ENCODE measurements at places on chromosomes 1 and 21. TPM values are rescaled to one million over a fixed set of nuclear protein-coding genes. Genes with fewer than 3 reads are reported as not detected.

- peak; percentile 65 for ATAC-seq
Measured at GRCh38 chr21:25462517-25462971, 144.7 kb downstream of the MRPL39 start.

- ATAC-seq: no peak
Measured at GRCh38 chr1:62429581-62429980, 7.3 kb upstream of the USP1 start.

DNA sequence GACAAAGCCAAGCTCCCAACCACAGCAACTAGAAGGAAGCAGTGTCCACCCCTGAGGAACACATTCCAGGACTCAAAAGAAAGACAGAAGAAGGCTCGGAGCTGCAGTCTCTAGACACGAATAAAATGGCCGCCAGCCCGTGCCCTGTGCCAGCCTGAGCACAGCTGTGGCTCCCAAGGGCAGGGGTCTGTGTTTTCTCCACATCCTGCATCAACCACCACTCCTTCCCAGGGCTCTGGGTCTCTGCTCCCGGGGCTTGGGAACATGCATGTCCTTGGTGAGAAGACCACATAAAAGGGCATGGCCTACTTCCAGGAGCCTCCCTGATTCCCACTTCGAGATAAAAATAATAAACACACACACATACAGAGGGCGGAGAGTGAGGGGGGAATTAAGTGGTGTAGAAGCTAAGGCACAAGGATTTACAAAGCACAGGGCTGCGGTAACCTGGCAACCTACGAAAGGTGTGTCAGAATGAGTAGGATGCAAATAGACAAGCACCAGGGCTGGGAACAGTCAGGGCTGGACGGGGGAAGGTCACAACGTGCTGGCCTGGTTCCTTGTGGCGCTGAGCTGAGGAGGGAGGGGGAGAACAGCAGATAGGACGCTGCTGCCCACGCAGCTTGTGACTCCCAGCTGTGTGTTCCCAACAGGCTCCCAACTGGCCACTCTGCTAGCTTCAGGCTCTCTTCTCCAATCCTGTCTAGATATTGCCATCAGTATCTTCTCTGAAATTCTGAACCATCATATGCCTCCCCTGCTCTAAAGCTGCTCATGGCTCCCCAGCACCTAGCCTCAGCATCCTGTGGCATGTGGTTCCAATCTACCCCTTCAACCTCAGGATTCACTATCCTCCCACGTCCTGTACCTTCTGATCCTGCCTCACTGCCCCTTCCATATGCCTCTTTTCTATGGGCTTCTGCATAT lies 72.5 kb downstream of the CD34 start:
- peak; percentile 66 for ATAC-seq

GRCh38 chr21:41848958-41849580 lies 30.1 kb downstream of the PRDM15 start:
- ATAC-seq: no peak

DNA sequence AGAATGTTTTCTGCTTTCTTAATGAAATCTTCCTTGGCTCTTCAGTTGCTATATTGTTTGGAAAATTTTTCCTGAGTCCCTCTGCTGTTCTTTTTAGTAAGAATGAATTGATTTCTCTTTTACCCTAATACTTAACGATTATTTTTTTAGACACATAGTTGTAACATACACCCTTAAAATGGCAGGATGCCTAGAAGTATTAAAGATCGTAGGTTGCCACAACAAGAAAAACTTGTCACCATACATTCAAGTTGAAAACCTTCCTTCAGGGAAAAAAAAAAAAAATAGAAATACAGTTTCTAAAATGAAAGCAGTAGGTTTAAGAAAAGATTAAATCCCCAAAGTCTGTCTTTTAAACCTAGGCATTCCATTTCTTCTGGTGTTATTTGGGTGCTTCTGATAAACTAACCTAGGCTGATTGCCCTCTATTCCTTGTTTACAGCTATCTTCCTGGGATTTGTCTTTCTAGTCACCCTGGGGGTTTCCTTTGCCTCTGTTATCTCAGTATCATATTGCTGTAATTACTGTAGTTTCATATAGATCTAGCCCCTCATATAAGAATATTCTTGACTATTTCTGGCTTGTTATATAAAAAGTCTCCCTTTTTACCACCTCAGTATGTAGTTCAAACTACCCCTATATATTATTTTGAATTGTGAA lies 16.8 kb downstream of the SUCO start:
- ATAC-seq: no peak

TTC22 gene
- total RNA-seq: 10.6 TPM

LPAR3 gene
- not detected for total RNA-seq

LRRC71 gene
- total RNA-seq: not detected

RNU1-4 gene
- 1,202 TPM for total RNA-seq

LCE1A gene
- total RNA-seq: not detected
